Hypothalamus (tissue), 51 donors: ENCODE measurements at places on chromosomes 7 and 10.

GRCh38 chr7:4842319-4843064, 19.3 kb downstream of the PAPOLB start:
- DNase-seq: no peak

DNA sequence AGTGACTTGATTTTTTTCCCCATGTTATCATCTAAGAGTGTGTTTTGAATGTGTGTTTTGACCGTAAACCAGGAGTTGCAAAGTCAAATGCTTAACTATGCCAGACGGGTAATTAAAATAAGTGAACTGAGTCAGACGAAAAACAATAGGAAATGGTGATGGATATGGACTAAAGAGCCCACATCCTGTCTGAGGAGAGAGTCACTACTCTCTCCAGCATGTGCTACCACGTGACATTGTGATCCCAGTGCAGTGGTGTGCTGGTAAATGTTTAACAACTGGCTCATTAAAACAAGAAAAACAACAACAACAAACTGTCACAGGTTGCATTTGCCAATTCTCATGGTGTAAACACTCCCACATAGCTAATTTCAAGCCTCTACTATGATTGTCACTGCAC, 164.3 kb downstream of the SUGCT start:
- no peak for DNase-seq

DNA sequence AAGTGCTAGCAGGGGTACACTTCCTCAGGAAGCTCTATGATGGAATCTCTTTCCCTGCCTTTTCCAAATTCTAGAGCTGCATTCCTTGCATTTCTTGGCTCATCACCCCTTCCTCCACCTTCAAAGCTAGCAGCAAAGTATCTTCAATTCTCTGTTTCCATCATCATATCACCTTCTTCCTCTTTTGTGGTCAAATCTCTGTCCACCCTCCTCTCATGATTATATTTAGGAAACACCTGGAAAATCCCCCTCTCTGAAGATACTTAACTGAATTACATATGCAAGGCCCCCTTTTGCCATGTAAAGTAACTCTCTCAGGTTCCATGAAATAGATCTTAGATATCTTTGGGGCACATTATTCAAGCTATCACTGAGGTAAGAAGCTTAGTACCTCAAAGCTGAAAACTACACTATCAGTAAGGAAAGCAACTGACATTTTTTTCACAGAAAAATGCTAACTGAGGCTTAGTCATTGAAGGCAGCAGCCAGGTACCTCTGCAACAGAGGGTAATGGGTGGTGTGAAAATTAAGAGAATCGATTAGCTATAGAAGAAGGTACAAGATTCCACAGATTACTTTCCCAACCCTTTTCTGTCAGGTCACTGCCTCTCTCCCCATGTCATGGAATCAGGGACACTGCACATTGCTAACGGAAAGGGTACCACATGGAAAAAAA, 197.3 kb downstream of the MACC1 start:
- no peak for DNase-seq

- no peak for DNase-seq
Measured at GRCh38 chr7:151012911-151013347, 11.4 kb downstream of the ATG9B start.

DNA sequence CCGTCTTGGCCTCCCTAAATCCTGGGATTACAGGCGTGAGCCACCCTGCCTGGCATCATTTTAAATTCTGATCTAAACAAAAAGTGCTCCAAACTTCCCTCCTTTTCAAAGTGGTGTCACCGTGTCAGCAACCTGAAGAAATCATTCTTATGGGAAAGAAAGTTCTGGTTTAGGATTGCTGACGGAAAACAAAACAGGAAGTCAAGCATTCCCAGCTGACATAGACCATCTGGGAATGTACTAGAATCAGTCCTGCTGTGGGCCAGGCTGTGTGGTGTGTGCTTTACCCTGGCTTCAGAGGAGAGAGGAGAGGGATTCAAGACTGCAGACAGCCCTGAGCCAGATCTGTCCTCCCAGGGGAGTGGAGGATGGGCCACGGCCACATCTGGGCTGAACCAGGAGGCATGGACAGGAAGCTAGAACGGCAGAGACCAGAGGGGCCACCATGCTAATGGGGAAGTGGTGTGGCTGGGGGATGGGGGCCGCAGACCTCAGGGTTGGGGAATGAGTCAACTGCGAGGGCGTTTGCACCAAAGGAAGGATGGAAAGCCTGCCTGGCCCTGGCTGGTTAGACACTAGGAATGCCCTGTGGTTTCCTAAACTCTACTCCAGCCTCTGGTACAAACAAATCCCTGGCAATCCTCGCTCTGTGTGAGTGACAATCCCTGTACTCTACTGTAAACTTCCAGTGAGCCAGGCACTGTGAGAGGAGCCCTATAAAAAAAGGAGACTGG, 16.7 kb upstream of the CLIP2 start:
- DNase-seq: no peak

- DNase-seq: no peak
Measured at GRCh38 chr10:484441-484924, 205.0 kb downstream of the DIP2C start.

DNA sequence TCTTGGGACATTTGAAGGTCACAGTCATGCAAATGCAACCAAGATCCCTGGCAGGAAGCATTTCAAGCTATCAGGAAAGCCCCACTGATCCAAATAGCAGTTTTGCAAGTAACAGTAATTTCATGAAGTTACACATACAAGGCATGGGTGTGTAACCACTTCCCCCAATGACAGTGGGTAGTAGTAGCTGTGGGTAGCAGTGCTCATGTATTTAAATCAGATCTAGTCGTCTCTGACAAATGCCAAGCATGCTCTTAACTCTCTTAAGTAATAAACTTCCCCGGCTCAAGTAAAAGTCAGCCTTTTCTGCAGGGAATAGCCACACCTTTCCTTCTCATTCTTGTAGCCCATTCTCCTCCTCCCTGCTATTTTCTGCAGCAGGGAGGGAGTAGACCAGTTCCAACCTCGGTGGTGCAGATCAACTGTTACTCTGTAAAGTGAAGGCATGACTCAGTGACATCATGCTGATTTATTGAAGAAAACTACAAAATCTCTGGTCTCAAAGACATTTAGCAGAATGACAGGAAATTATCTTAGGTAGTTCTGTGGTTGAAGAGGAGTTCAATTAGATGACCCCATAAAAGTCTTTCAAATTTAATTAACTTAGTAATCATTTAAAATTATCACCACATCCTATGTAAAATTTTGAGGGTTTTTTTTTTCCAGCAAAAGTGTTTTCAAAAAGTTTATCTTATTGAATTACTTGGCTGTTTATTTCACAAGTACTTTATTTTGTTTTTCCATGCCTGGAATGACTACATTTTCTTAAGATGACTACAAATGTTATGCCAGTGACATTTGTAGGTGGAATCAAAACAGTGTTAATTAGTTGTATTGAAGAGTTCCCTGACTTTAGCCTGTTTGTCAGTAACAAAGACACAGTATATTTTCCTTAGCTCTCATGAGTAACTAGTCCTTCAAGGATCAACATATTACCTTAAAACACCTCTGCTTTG, 568.3 kb downstream of the INHBA start:
- no peak for DNase-seq

- DNase-seq: no peak
Measured at GRCh38 chr10:88802523-88803285, at the start of gene LIPM. Gene LIPM, plus strand, starts transcription at chr10:88802730. Its CDS starts 167 bp downstream, at chr10:88802897.

DNA sequence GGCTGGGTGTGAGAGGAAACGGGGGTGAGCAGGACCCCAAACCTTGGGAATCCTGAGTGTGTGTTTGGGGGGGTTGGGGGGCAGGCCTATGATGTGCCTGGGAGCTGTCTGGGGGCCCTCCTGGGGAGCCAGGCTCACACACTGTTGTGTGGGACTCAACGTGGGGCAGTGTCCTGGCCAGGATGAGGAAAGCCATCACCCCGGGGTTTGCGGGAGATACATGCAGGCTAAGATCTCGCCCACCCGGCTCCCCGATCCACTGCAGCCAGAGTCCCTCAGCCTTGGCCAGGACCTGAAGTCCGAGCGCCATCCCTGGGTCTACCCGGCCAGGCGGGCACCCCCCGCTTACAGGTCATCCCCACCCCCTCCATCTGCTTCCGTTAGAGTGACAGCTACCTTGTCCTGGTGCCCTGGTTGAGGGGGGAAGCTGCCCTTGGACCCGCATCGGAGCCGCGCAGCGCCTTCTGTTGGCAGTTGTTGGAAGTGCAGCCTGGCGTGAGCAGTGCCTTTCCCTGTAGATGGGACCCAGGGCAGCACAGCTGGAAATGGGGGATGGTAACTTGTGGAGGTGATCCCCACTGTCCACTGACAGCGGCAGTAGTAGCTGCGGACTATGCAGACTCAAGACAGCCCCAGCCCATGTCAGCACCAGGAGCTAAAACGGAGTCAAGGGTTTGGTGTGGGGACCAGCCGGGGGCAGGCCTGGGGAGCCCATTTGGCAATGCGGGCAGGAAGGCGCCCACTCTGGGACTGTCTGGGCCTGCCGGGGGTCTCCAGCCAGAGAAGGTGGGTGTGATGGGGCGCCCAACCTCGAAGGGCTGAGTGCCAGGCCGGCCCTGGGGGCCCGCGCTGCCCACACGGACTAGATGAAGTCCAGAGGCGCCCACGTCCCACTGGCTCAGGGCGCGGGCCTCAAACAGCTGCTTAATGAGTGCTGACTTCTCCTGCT, 885.6 kb upstream of the ZNF722 start:
- DNase-seq: no peak

DNA sequence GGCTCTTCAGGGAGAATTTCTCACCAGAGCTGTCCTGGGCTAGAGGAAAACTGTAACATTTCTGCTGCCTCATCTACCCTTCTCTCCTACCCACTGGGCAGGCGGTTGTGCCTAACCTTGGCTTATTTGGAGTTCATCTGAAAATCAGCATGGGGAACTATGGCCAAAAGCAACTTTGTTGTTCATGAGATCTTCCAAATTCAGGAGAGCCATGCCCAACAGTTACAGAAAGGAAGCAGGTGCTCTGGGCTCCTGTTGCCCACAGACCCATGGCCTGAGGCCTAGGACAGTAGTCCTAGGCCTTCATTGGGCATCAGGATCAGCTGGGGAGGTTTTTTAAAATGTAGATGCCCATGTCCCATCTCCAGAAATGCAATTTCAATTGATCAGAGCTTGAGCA, 85.2 kb downstream of the GRID1 start:
- DNase-seq: no peak

GRCh38 chr10:131247873-131248272, 63.6 kb downstream of the TCERG1L start:
- no peak for DNase-seq

DNA sequence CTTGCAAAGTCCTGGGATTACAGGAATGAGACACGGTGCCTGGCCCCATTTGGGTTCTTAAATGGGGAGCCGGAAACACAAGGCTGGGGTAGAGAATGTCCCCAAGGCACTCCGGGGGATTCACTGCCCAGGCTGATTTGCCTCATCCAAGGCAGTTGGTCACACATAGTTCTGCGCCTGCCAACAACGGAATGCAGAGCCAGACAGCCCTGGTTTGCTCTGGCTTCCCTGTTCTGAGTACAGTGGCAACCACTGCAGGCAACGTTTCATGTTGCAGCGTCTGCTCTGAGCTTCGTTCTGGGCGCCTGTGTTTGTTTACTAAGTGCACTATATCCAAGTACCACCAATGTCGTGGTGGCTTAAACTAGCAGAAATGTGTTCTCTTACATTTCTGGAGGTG, 61.7 kb upstream of the C1QL3 start:
- no peak for DNase-seq

DNA sequence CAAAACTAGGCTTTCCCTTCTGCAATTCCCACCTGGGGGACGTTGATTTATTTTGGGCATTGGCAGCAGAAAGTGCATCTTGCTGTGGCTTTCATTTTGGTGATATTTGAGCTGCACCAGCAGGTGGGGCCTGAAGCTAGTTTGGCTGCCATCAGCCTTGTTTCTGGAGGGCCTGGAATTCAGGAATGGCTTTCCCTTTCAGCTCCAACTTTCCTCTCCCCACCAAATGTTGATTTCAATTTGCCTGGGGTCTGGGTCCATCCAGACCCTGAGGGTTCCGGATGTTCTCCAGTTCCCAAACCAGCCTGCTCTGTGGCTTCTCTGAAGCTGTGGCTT, 640.4 kb downstream of the TYW1 start:
- no peak for DNase-seq

DNA sequence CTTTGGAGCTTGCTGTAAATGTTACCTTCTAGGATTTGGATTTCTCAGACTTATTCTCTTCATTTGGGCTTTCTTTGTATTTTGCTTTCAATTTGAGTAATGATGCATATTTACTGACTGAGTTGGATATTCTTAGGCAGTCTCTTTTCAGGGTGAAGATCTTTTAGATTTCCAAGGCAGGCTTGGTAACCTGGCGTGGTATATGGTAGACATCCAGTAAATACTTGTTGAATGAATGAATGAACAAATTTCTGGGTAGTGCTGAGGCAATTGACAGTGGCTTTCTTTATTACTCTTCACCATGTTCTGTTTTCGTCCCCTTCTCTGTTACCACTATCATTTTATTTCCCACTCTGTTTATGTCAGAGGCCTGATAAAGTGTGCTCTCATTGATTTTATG, 27.1 kb downstream of the BBS9 start:
- DNase-seq: no peak

GRCh38 chr7:26208040-26208439, 6.5 kb downstream of the CBX3 start:
- no peak for DNase-seq

DNA sequence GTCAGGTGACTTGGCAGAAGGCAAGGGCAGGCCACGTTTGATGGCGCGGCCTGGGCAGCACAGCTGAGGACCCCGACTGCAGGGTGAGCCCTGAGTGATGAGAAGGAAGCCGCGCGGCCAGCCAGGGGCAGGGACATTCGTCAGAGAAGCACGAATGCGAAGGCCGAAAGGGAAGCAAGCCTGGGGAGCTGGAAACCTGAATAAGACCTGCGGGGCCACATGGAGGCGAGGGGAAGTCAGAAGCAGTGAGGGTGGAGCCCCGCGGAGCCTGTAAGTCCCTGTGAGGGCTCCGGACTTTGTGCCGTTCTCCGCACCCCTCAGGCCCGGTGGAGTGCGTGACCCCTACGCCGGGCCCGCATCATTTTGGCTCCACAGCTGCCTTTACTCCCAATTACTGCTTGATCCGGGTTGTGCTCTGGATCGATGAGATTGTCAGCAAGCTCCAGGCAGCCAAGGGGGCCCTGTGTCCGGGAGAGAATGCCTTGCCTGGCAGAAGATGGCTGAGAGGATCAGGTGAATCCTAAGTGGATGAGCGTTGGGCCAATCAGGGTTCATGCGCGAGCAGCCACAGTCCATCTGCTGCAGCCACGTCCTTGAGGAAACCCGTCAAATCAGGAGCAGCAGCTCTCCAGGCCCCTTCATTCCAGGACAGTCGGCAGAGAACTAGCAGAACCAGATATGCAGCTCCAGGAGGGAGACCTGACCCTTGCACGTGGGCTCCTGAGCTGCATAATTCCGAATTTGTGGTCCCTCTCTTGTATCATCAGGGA, 293.3 kb upstream of the SHH start:
- DNase-seq: no peak

DNA sequence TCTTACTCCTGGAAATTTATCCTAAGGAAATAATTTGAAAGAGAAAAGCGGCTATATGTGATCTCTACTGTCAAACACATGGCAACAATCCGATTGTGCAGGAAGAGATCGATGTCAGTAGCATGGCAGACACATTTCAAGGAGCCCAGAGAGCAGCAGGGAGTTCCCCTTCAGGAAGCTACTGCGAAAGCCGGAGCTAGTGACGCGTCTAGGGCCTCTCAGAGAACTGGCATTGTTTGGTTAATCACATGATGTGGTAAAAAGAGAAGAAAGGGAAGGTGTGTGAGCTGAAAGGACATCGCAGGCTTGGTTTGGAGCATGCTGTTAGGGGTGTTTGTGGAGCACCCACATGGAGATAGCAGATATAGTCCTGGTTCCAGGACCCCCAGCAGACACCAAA, 74.9 kb downstream of the BEND7 start:
- no peak for DNase-seq

- DNase-seq: peak; percentile 69
Measured at GRCh38 chr10:100482181-100482833, 19.5 kb downstream of the WNT8B start.
